Hematopoietic multipotent progenitor cell (in vitro differentiated cells): ENCODE measurements at places on chromosomes 12 and 14. TPM values are rescaled to one million over a fixed set of nuclear protein-coding genes. Genes with fewer than 3 reads are reported as not detected.

The SLC6A15 gene
- not detected for total RNA-seq

The KCNMB4 gene
- 3.0 TPM for total RNA-seq

The MUCL1 gene
- not detected for total RNA-seq

The INTS13 gene
- total RNA-seq = 17.2 TPM

The IAPP gene
- not detected for total RNA-seq

The OTOGL gene
- total RNA-seq = under 0.01 TPM

The LRRC10 gene
- total RNA-seq = not detected

The SLCO1B1 gene
- not detected for total RNA-seq

The CAPZA3 gene
- total RNA-seq = not detected

The OASL gene
- 4.6 TPM for total RNA-seq

The OVCH1 gene
- not detected for total RNA-seq

The TSPAN19 gene
- not detected for total RNA-seq

The C12orf50 gene
- total RNA-seq = not detected

The ACSM4 gene
- total RNA-seq = not detected

The DPPA3 gene
- total RNA-seq = not detected

The CRACR2A gene
- total RNA-seq = 14.0 TPM
